ENCODE measurements at places on chromosomes 13 and 19.

DNA sequence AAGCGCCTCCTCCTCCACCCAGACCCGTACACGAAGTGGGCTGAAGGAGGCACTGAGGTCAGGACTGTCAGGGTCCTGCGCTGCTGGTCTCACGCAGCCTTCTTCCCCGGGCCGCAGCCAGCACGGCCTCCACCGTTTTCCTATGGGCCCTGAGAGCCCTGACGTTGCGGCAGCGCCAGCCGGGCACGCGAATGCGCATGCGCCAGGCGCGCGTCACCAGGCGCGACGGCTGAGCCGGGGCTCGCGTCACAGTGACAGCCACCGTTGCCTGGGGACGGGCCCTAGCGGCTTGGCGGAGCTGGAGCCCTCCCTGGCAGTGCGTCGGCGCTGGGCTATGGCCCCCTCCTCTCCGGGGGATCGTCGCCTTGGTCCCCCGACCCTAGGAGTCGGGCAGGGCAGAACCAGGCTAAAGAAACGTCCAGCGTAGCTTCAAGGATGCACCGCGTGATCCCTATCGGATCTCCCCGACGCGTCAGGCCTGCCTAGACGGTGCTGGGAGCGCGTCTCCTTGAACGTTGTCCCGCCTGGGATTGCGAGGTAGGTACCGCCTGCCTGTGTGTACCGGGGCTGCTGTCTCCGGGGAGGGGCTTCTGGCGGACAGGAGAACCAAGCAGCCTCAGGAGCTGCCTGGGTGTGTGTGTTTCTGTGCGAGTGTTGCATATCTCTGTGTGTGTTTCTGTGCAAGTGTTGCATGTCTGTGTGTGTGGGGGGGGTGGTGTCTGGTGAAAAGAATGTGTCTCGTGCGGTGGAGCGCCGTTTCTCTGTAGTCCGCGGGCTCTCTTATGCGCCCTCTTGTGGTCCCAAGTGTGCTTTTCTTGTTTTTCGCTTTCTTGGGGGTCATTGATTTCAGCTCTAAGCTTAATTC, 43.2 kb downstream of the ZNF571 start:
- peak; percentile 47 for DNase-seq

DNA sequence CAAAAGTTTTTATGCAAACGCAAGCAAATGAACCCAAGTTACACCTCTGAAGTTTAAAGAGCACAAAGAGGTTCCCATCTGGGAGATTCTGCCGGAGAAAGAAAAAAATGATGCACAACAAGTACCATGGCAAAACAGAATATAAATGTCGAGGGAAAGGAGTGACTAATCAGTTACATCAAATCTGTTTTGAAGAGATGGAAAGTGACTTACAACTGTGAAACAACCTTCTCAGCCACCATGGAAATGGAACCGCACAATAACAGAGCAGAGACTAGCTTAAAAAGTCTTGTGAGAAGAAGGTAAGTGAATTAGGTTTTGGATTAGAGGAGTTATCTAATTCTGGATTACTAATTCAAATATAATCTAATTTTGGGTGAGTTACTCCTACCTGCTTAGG, 2.4 kb downstream of the HSPH1 start:
- no peak for DNase-seq

DNA sequence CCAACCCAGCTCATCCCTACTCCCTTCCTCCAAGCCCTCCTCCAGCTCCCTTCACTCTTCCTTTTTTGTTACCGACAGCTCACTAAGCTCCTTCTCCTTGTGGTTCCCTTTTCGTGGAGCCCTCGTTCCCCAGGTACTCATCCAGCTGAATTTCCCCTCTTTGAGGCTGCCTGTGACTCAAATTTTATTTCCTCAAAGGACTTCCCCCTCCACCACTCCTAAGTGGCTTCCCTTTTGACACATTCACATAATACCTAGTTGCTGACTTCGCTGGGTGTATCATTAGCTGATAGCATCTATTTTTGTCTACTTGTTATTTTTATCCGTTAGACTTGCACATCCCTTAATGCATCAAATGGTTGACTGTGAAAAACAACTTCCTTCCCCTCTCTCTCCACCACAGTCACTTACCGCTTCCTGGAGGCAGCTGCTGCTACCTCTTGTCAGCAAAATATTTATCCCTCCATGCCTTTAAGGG, 14.5 kb downstream of the FFAR2 start:
- DNase-seq = no peak

DNA sequence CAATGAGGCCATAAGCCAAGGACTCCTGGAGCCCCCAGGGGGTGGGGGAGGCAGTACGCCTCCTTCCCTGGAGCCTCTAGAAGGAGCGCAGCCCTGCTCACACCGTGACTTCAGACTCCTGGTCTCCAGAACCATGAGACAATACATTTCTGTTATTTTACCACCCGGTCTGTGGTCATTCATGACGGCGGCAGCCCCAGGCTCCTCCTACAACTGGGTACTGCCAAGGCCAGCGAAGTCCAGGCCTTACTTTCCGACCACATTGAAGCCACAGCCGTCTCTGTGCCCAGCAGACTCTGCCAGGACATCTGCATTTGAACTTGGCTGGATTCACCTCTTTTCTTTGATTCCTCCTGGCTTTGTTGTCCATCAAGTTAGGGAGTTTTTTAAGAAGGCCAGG, 10.5 kb downstream of the GNG7 start:
- DNase-seq = no peak

DNA sequence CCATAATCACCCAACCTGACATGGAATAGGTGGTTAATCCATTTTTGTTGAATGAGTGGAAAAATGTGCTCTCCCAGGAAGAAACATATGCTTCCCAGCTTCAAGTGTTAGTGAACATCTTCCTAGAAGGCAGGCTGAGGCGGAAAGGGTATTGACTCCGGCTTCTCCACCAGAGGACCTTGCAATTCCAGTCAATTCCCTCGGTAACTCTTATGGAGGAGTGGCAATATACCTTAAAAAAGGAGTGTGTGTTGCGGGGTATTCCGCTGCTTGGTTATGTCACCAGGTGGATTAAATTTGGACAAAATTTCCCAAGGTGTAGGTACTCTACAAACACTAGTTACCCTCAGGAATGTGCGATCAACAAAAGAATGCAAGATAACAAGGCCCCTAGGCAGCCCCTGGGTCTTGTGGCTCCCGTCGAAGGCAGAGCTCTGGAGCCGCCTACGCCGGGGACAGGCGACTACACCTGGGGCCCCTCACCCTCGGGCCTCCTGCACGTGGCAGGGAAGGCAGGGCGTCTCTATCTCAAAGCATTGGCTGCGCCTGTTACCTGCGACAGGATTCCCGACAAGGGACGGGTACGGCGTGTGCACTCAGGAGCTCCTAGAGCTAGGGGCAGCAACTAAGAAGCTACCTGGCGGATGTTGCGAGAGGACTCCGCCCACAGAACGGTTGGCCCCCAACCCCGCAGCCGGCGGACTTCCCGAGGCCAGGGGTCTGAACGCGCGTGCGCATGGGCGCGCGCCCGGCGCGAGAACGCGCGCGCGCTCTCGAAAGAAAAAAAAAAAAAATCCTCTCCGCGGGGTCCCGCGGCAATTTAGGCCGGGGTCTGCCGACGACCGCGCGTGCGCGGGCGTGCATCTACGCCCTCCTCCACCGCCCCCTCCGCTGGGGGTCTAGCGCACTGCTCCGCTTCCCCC, at the start of gene WDR87:
Gene WDR87 (minus strand): TSS at position 649 of the 923 bp plus-strand sequence. CDS start 8,355 bp downstream, outside the sequence.
- DNase-seq = no peak

DNA sequence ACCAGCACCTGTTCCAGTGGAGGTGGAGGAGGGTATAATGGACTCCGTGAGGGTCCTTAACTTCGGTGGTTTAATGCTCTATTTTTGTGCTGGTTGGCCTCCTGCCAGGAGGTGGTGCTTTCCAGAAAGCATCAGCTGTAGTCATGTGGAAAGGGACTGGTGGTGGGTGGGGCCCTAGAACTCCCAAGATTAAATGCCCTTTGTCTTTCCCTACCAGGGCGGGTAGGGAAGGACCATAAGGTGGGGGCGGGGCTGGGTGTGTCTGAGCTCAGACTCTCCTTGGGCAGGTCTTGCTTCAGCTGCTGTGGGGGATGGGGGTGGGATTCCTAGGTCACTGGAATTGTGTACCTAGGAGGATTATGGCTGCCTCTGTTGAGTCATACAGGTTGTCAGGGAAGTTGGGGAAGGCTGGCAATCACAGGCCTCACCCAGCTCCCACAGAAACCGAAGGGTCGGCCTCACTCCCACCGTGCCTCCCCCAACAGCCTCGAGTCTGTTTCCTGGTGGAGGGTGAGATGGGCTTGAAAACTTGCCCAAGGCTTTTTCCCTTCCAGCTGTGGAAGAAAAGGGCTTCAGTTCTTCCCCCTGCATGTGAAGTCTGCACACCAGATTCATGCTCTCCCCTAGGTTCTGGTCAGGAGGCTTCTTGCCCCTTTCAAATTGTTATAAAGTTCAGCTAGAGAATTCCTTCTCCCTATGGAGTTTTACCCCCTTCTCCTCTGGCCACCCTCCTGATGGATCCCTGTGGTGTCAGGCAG, 60.3 kb upstream of the CLDN10 start:
- DNase-seq = no peak

DNA sequence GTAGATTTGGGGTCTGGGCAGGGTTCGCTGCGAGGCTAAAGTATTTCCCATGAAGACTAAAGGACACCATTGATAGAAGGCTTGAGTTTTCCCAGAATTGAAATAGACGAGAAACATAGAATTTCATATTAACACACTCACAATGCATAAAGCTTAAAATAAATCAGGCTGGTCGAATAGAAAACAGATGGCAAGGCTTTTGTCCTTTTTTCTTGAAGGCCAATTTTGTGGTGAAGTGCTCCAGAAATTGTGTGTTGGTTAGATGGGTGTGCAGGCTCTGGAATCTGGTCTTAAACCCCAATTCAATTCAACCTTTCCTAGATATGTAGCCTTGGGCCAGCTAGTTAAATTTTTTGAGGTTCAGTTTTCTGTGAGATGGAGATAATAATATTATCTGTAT, 56.9 kb upstream of the LRCH1 start:
- DNase-seq = no peak

GRCh38 chr13:34017231-34017630, 199.3 kb downstream of the RFC3 start:
- no peak for DNase-seq

GRCh38 chr19:3276341-3276799, 51.9 kb downstream of the CELF5 start:
- DNase-seq = no peak

- no peak for DNase-seq
These were observed 583 bp downstream of the TECR start for GRCh38 chr19:14530005-14530348.

GRCh38 chr13:98452851-98453843, 123.8 kb downstream of the STK24 start:
- no peak for DNase-seq

- DNase-seq = no peak
These were observed 407.2 kb downstream of the GPC5 start for GRCh38 chr13:91805605-91806004.

DNA sequence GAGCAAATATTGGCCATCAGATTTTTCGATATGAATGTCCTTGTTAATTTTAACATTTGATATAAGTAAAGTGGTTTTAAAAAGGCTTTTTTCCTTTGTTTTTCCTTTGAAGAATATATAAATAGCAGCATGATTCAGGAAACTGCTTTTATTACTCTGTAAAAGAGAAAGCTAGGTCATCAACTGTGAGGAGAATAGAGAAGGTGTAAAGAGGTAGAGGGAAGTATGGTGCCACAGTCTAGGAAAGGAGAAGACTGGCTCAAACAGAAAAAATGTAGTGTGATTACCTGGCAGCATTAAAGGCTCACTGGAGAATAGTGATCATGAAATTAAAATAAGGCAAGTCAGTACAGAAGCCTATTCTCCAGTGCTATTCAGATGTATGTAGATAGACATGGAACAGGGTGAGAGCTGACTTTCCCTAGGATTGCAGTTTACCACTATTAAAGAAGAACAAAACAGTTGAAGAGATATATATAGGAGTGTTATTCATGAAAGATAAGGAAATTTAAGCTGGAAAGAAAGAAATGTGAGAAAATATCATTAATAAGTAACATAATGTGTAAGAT, 1115.9 kb upstream of the PCDH9 start:
- DNase-seq = no peak

- peak; percentile 70 for DNase-seq
These were observed 35.9 kb upstream of the MAB21L1 start for GRCh38 chr13:35512271-35512920.

GRCh38 chr13:43580280-43580679, 206.5 kb downstream of the ENOX1 start:
- no peak for DNase-seq

DNA sequence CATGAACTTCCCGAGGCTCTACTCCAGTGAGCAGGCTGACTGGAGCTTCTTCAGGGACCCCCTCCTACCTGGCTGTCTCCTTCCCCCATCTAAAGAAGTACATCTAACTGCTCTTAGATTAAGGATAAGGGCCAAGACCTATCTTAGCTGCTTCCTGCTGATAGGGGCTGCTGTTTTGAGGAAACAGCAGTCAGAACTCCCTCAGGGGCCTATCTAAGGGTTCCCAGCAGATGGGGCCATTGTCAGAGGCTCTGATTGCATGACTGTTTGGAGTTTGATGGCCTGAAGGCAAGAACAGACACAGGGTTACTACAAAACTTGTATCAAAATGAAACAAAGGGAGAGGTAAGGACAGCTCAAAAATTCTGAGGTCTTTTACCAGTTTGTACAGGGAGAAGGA, 2636.9 kb upstream of the PCDH20 start:
- DNase-seq = no peak

- no peak for DNase-seq
These were observed 36.2 kb upstream of the TRPC4 start for GRCh38 chr13:37905736-37906135.

DNA sequence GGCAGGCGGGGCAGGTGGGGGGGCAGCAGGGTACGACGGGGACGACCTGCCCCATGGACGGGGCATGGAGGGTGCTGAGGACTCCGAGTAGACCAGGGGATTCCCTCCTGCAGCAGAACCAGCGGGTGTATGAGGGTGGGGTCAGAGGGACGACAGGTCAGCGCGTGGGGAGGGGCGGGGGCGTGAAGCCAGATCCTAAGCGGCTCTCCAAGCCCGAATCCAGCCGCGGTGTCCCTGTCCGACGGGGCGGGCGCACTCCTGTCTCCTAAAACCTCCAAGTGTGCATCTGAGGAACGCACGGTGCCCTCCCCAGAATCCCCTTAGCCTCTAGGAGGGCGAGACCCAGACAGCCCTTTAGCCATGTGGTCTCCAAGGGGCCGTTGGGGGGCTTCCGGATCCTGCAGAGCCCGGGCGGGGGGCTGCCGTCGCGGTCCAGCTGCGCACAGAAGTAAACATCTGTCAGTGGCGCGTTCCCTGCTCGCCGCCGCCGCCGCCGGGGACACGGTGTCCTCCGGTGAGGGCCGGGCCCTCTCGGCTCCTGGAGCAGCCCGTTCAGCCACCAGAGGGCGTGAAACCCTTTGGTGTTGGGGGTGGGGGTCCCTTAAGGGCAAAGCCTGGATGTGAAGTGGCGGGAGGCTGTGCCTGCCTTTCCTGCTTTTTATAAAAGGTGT, 730 bp downstream of the NRTN start:
- DNase-seq = no peak

- no peak for DNase-seq
These were observed 8.8 kb downstream of the S1PR2 start for GRCh38 chr19:10222201-10222890.

- no peak for DNase-seq
These were observed 5.4 kb downstream of the RNU6-9 start for GRCh38 chr19:898663-899062.

- no peak for DNase-seq
These were observed 1.9 kb downstream of the JSRP1 start for GRCh38 chr19:2254064-2254872.

GRCh38 chr13:80654638-80655249, 313.8 kb upstream of the SPRY2 start:
- no peak for DNase-seq

Data from fibroblast of the conjunctiva (primary cell).